ENCODE measurements at places on chromosomes 12 and 14.

- DNase-seq = no peak
Measured at GRCh38 chr14:47826809-47827208, 151.4 kb upstream of the MDGA2 start.

DNA sequence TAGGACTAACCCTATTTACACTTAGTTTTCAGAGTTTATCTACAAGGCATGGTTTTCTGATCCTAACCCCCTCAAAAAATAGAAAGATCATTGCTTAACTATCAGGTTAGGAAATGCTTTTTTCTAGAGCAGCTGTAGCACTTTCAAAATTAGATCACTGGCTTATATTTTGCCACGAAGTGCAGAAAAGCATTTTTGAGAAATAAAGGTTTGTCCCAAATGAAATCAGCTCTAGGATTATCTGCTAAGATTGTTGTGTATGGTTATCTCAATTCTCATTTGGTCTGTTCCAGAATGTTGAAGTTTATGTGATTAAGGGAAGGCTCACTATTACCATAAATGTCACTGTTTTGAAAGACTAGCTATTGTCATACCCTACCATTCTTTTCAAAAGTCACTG lies 9.8 kb upstream of the DYRK4 start:
- no peak for DNase-seq

GRCh38 chr14:86050757-86051156 lies 520.8 kb downstream of the FLRT2 start:
- DNase-seq = no peak

- no peak for DNase-seq
Measured at GRCh38 chr12:97223419-97223818, 239.2 kb upstream of the RMST start.

- no peak for DNase-seq
Measured at GRCh38 chr14:65035049-65035448, 48.4 kb downstream of the FNTB start.

GRCh38 chr14:68551045-68551683 lies 241.7 kb downstream of the ZFP36L1 start:
- DNase-seq = no peak

GRCh38 chr14:89000007-89000942 lies 175.8 kb downstream of the TTC8 start:
- DNase-seq = peak; percentile 72

GRCh38 chr14:50739186-50739585 lies 71.1 kb upstream of the SAV1 start:
- DNase-seq = no peak

All from GF-D8 (cell line).